G401 (cell line): ENCODE measurements at places on chromosomes 4 and X. TPM values are rescaled to one million over a fixed set of nuclear protein-coding genes. Genes with fewer than 3 reads are reported as not detected.

GRCh38 chrX:78011846-78012245 lies 42.4 kb upstream of the PGAM4 start:
- no peak for DNase-seq

GRCh38 chr4:23932901-23933308 lies 43.1 kb upstream of the PPARGC1A start:
- peak; percentile 19 for DNase-seq

The ELOVL6 gene
- total RNA-seq, result 39.9 and 40.5 TPM in 2 replicates

DNA sequence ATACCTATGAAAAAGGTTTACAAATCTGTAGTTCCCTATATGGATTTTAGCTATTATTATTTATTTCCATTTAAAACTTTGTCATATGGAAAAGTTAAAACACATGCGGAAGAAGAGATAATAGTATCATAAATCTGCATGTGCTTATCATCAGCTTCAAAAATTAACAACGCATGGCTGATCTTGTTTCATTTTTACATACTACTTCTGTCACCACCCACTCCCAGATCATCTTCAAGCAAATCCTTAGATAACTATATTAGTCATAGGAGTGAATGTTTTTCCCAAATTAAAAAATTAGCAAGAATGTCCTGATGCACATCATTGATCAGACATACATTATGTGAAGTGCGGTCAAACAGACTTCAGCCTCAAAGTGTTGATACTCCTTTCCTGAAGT lies 24.6 kb upstream of the MOB1B start:
- no peak for DNase-seq

DNA sequence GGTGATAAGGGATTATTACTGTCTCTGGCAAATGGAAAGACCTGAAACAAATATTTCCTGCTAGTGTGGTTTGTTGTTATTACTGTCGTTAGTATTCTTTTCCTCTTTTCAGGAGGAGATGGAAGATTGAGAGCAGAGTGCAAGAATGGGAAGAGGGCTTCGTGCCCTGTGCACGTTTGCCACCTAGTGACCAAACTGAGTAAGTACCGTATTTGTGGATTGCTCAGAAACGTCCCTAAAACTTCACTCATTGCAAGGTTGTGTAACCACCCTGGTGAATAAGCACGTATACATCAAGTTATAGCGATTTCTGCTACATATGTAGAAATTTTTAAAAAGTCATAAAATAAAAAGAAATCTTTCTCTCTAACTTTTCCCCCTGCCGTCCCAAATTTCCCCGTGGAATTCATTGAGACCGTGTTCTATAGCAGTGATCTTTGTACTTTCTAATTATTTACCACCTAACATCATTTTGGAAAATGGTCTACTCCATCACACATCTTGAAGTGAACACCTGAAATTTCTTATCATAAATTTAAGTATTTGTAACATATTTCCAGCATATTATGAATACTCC lies 24.3 kb downstream of the LINC00632 start:
- DNase-seq, result peak; percentile 68

DNA sequence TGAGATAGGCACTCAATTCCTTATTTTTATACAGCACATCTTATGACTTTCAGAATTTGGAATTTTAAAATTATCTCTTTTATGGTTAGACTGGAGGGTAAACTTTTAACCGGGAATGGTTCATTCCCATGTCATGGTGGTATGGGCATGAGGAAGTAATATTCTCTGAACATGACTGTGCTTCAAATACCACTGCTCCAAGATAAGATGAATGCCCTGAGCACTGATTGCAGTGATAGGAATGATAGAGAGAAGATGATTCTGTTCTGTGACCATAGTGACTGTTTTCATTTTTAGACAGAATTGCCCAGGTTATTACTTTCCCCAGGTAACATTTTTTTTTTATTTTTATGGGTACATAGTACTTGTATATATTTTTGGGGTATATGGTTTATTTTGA lies 187.4 kb downstream of the ATOH1 start:
- no peak for DNase-seq

The BEX1 gene
- 273 and 377 TPM in 2 replicates for total RNA-seq

The FRMD7 gene
- total RNA-seq, result not detected in 2 replicates

DNA sequence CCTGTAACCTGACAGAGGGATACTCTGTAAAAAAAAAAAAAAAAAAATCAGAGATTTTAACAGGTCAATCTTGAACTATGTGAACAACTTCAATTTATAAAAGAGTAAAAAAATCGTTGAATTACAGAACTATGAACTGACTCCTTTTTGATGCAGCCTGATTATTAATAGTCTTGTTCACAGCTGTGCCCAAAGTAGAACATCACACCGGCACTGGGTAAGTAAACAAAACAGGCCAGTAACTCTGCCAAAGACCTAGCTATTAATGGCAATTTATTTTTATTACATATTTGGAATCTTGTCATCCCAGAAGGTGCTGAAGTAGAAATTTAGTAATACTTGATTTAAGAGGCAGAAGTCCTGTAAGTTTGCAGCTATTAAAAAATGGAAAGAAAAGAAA lies 31.4 kb downstream of the CPE start:
- no peak for DNase-seq

DNA sequence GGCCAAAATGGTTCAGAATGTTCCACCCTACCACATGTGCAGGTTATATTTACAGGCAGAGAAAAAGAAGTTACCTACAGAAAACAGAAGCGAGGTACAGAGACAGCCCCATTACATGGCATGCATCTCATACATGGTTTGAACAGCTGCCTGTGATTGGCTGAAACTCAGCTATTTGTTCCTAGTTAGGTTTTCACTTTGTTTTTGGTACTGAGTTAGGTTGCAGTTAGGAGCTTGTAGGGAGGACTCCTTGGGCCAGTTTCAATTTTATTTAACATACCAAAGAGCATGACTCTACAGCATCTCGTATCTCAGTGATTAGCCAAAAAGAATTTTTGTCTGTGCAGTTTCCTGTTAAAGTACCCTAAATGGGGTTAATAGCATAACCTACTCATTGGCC lies 392.0 kb downstream of the MAPK10 start:
- no peak for DNase-seq
